ENCODE measurements at places on chromosomes 6 and 20. TPM values are rescaled to one million over a fixed set of nuclear protein-coding genes. Genes with fewer than 3 reads are reported as not detected.
A peak's percentile ranks its signal among the peaks of the same experiment; 100 is the strongest.

Gene PHACTR1
- 3.3 TPM for total RNA-seq

Gene CCN5
- total RNA-seq = not detected

- peak; percentile 88 for DNase-seq
These were observed 20.0 kb upstream of the NFATC2 start for GRCh38 chr20:51562332-51563173.

GRCh38 chr6:28240471-28240870, 11.6 kb downstream of the ZKSCAN4 start:
- no peak for DNase-seq

Gene SRSF12
- total RNA-seq = 3.7 TPM

- DNase-seq = peak; percentile 31
These were observed 6.7 kb downstream of the TGM3 start for GRCh38 chr20:2302384-2303060.

DNA sequence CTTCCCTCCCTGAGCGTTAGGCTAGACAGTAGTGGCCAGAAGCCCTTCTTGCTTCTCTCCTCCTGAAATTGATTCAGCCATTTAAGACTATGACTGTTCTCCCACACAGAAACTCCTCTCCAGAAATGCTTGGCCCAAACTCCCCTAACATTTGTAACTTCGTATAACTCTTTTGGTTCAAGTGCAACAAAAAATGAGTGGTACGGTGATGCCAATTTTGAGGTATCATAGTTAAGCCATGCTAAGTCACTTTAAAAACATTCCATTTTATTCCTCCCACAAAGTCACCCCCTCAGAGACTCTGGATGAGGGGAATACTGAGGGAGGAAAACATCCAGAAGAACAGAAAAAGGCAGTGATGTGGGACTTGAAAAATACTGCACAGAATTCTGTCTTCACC, 21.1 kb upstream of the ROS1 start:
- no peak for DNase-seq

GRCh38 chr6:89585154-89585553, 53.4 kb downstream of the LYRM2 start:
- no peak for DNase-seq

DNA sequence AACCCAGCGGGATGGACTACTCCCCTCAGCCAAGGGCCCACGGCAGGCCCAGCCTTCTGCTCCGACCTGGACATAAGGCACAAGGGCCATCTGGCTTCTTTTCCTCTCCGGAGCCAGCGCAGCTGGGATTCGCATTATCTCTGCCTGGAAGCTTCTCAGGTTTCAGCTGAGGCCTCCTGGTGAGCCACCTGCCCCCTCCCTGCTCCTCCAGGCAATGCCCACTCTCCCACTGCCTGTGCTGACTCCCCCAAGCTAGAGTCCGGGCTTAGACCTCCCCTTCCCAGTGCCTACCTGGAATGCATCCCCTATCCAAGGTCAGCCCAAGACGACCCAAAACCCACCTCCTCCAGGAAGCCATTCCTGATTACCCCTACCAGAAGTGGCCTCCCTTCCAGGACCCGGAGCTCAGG, 60.7 kb downstream of the EZR start:
- peak; percentile 85 for DNase-seq

Gene SLC22A16
- total RNA-seq = not detected

Gene DAAM2
- total RNA-seq = 0.97 TPM

GRCh38 chr6:3844097-3844463, 5.1 kb upstream of the FAM50B start:
- DNase-seq = no peak

GRCh38 chr6:14573703-14574290, 456.2 kb downstream of the CD83 start:
- DNase-seq = no peak

- no peak for DNase-seq
These were observed 100.3 kb downstream of the EDN3 start for GRCh38 chr20:59400708-59401107.

- peak; percentile 24 for DNase-seq
These were observed 48.3 kb upstream of the RIPPLY2 start for GRCh38 chr6:83804886-83805285.

GRCh38 chr6:24566020-24566767, 71.4 kb downstream of the ALDH5A1 start:
- DNase-seq = no peak

Gene STMND1
- not detected for total RNA-seq

DNA sequence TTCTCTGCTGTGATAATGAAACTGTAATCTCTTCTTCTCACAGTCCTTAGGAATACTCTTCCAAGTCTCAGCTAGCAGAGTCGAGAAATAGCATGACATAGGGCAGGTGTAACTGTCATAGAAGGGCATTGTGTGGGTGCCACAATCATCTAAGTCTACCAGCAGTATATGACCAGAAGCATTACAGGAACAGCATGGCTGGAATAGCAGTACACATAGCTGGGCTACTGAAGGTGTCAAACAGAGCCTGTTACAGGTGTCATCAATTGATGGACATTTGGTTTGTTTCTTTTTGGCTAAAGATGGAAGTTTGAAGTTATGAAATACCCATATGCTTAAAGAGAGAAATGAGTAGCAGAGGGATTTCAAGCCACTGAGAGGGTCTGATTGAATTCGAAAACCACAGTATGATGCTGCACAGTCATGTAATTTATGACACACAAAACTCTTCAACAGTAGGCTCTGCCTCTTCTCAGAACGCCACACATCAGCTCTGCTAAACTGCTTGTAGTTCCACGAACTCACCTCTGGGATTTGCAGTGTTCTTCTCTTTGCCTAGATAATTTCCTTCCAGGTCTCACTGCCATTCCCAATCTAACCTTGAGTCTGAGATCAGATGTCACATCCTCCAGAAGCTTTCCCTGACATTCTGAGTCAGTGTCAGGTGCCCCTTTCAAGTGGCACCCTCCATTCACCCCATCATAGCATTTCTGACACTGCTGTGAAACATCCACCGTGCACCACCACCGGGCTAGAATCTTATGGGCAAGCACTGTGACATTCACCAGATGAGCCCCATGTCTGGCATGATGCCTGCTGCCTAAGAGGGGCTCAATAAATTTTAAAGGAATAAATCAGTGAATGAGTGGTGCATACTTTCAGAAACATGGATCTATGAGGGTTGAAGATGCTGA, 151.0 kb downstream of the ADAT2 start:
- DNase-seq = peak; percentile 7

Gene LAMA2
- 2.8 TPM for total RNA-seq

DNA sequence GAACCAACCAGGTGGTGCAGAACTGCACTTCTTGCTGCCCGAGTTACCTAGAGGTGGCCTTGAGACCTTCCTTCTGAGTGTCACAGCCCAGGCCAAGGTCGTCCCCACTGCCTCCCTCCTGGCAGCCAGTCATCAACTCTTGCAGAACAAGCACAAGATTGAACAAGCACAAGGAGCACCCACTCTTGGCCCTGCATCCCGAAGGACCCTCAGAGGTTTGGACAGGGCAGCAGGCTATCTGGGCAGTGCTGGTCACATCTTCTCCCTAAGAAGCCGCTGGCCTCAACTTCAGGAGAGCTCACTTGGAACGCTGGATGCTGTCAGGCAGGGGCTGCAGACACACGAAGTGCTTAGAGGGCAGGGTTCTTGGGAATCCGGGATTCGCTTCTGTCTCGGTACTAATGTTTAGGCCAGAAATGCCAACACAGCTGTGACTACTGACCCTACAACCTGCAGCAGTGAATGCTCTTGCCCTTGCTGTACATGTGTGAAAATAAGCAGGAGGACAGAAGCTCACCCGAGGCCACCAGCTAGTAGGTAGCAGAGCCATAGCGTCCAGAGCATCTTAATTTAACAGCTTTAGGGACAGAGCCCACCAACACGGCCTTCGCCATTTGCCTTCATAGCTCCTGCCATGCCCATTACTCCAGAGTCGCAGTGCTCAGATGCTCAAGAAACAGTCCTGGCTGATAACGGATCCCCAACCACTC, 4.0 kb upstream of the ACSS1 start:
- no peak for DNase-seq

DNA sequence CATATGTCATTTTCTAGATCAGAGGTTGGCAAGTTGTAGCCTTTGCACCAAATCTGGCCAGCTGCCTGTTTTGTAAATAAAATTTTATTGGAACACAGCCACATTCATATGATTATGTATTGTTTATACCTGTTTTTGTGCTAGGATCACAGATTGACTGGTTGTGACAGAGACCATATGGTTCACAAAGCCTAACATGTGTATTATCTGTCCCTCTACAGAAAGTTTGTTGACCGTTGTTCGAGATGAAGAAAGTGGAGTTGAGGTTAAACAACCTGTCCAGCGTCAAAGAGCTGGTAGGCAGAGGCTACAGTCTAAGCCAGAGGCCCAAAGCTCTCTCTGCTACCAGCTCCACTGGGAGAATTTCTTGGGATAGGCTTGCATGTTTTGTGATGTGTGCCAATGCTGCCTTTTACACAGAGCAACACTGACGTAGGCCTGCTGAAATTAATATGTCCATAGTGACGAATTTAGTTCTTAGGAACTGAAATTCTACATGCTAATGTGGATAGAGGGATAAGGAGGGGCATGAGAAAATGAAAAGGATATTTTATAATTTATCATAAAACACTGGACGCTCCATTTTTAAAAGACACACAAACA, 11.7 kb upstream of the IGF2R start:
- DNase-seq = no peak

Gene TSBP1
- total RNA-seq = not detected

DNA sequence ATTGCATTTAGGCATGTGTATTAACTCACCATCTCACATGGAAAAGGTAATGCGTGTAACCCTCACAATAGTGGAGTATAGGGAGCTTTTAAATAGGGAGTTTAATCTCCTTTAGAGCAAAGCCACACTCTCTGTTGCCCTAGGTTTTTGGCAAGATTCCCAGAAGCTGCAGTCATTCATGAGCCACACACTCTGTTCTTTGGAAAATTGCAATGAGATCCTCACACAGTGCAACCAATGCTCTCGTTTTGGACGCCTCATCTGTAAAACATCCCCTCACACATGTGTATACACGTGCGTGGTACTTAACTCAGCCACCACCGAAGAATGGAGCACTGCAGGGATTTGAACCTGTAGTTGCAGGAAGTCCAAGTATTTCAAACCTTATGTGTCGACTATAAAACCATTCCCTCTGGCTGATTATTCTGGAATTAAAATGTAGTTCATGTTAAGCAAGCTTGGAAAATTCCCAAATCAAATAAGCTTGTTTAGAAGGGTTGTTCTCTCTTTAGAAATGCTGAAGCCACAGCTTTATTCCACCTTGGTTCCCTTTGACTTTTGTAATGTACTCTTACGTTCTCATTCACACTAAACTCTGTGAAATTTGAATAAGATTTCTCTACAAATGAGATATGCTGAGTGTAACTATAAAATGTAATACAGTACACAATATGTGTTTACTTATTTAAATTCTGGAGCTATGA, 489.8 kb upstream of the MANEA start:
- DNase-seq = no peak

- DNase-seq = no peak
These were observed 3.9 kb upstream of the FANCE start for GRCh38 chr6:35448191-35448590.

GRCh38 chr20:59940956-59941294, 736 bp downstream of the FAM217B start:
- DNase-seq = no peak

GRCh38 chr6:125231574-125232343, 70.0 kb downstream of the HDDC2 start:
- DNase-seq = no peak

GRCh38 chr6:42984924-42985475, 630 bp downstream of the PPP2R5D start:
- peak; percentile 79 for DNase-seq

Gene NKX2-4
- not detected for total RNA-seq

GRCh38 chr6:52393780-52394179, 26.4 kb upstream of the EFHC1 start:
- DNase-seq = no peak

GRCh38 chr6:157716251-157716995, 106.6 kb upstream of the SNX9 start:
- DNase-seq = no peak

Gene KLC4
- total RNA-seq = 24.8 TPM

DNA sequence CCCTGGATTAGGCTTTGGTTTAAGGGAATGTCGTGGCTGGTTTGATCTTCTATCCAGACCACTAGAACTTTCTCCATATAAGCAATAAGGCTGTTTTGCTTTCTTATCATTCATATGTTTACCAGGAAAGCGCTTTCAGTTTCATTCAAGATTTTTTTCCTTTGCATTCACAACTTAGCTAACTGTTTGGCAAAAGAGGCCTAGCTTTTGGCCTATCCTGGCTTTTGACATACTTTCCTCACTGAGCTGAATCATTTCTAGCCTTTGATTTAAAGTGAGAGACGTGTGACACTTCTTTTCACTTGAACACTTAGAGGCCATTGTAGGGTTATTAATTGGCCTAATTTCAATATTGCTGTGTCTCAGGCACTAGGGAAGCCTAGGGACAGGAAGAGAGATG, 1.7 kb upstream of the FAM50B start:
- DNase-seq = no peak

DNA sequence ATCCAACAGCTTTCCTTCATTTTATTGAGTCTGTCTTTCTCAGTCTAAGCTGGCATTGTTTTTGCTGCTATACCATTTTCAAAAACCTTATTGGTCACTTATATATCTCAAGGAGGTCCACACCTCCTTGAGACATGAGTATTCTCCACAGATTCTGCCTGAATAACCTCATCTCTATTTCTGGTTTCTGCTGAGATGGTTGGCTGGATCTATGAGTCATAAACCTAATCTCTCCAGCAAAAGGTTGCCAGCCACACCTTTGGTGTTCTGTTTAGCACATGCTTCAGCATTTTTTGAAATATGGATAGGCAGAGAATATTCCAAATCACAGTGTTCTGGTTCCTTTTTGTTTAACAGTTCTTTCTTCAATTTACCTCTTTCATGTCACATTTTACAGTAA, 40.8 kb upstream of the TMEM244 start:
- DNase-seq = no peak

Gene CDSN
- total RNA-seq = not detected

GRCh38 chr20:52294106-52294628, 102.6 kb upstream of the ZFP64 start:
- DNase-seq = no peak

DNA sequence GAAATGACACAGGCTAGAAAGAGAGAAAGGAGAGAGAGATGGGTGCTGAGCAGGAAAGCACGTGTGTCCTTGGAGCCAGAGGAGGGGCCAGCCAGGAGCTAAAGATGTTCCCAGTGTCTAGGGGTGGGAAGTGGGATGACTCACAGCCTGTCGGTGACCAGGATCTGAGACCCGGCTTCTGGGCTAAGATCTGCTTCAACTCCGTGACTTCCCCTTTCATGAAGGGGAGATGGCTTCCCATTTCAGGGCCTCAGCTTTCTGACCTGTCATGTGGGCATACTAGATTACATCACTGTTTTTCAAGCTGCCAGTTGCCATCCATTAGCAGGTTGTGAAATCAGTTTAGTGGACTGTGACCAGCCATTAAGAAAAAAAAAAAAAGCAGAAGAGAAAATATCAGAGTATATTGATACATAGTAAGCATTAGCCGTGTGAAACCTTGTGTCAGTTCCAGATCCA, 5.4 kb downstream of the TGM3 start:
- no peak for DNase-seq

GRCh38 chr6:44166591-44167184, 8.1 kb downstream of the CAPN11 start:
- peak; percentile 80 for DNase-seq

Gene SSTR4
- total RNA-seq = not detected
